ENCODE measurements at places on chromosomes 13 and 19. TPM values are rescaled to one million over a fixed set of nuclear protein-coding genes. Genes with fewer than 3 reads are reported as not detected.

The OLFM4 gene
- total RNA-seq = not detected

The FUT1 gene
- 0.13 TPM for total RNA-seq

The ZFP28 gene
- total RNA-seq = not detected

The NLRP5 gene
- not detected for total RNA-seq

The ANGPTL4 gene
- 46.6 TPM for total RNA-seq

The FXYD3 gene
- total RNA-seq = not detected

The ZNF100 gene
- 12.1 TPM for total RNA-seq

The ZNF730 gene
- total RNA-seq = 0.08 TPM

The NLRP4 gene
- not detected for total RNA-seq

The CEACAM1 gene
- 2.4 TPM for total RNA-seq

The ZNF570 gene
- total RNA-seq = 10.1 TPM

The SLITRK6 gene
- 3.8 TPM for total RNA-seq

The ZNF576 gene
- 14.1 TPM for total RNA-seq

The TMEM38A gene
- total RNA-seq = 8.4 TPM

The C5AR2 gene
- total RNA-seq = 0.03 TPM

The CTXN1 gene
- total RNA-seq = 89.4 TPM

The PEG3 gene
- 0.15 TPM for total RNA-seq

The KANK2 gene
- total RNA-seq = 121 TPM

The ERICH4 gene
- total RNA-seq = not detected

The FAM83E gene
- total RNA-seq = 1.0 TPM

The ADAMTS10 gene
- 10.0 TPM for total RNA-seq

The CRX gene
- total RNA-seq = not detected

The NUFIP1 gene
- total RNA-seq = 6.6 TPM
